ENCODE measurements at places on chromosomes 16 and 17.

GRCh38 chr16:73213732-73214455 lies 166.0 kb upstream of the ZFHX3 start:
- DNase-seq = no peak

DNA sequence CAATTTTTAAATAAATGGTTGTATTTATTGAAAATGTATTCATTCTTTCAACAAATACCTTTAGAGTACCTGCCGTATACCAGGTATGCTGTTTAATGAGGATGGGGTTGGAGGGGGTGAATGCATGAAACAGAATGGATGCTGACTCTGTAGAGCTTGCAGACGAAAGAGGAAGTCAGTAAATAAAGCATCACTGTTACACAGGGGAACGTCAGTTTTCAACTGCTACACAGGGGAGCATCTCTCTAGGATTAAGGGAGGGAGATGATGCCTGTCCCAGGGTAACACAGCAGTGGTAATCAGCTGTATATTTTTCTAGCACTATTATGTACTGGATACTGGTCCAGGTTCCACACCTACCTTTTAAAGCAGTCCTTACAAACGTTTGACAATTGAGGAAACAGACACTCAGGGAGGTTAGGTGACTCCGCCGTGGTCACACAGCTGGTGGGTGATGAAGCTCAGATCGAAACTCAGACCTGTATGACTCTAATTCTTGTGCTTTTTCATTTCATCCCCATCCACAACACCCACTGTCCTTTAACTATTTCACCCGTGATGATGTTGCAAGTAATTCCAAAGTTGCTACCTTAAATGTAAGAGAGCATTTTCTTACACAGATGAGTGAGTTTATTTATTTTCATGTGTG lies 452.1 kb upstream of the HSBP1 start:
- no peak for DNase-seq

GRCh38 chr17:8256291-8256690 lies 7.2 kb downstream of the PFAS start:
- DNase-seq = no peak

DNA sequence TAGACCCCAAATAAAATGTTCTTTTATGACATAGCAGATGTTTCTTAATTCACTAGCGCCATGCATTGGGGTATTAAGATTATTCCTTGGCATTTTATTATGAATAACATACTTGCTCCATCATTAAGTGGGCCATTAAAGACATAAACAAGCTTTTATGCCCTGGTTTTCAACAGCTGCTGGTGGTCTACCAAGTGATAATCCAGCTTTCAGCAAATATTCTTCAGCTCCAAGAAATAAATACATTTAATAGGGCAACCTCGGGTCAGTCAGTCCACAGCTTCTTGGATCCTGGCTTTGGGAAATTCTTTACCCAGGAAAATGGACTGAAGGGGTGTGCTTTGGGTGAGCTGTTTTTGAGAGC lies 217.3 kb upstream of the IRX3 start:
- no peak for DNase-seq

GRCh38 chr16:88303890-88304819 lies 78.6 kb upstream of the ZNF469 start:
- peak; percentile 66 for DNase-seq

- no peak for DNase-seq
These were observed 479.1 kb downstream of the SOX9 start for GRCh38 chr17:72599891-72600290.

- no peak for DNase-seq
These were observed 957 bp downstream of the OXLD1 start for GRCh38 chr17:81665205-81666091.

DNA sequence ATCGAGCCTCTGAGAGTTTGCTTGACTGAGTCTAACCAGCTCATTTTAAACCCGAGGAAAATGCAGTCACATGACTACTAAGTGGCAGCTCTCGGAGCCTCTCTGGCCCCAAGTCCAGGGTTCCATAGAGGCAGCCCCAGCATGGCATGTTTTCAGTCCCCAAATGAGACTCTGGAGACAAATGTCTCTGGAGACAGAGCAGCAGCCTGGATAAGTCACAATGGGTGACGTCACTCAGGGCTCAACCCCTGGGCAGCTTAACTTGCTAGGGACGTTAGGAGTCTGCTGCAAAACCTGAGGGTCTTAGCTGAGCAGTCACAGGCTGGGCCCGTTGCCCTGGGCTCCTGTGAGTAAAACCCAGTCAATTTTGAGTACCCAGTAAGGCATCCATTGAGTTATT lies 6.9 kb upstream of the STH start:
- DNase-seq = no peak

- no peak for DNase-seq
These were observed 3.4 kb downstream of the SPOP start for GRCh38 chr17:49674507-49674906.

DNA sequence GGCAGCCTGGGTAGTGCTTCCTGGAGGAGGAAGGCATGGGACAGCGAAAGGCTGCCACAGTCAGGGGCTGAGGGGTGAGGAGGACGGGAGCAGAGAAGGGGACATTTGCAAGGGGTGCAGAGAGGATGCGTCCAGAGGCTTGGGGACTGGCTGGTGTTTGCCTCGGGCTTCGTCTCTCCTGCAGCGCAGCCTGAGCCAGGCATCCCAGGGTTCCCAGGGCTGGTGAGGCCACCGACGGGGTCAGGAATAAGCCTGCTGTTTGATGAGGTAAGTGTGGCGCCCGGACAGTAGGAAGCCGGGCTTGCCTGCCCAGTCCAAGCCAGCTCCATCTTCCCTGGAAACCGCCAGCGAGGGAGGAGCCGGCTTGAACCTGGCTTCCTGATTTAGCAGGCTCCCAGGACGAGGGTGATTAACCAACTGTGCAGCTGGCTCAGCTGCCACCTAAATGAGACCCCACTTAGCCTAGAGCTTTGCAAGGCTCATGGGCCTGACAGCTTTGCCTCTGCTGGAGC lies 47.8 kb downstream of the PITPNM3 start:
- DNase-seq = no peak

- DNase-seq = peak; percentile 42
These were observed 15.7 kb upstream of the WFIKKN1 start for GRCh38 chr16:615122-615521.

GRCh38 chr17:81108220-81108619 lies 57.1 kb upstream of the PVALEF start:
- DNase-seq = no peak

- peak; percentile 42 for DNase-seq
These were observed 562.7 kb upstream of the WSB1 start for GRCh38 chr17:26731005-26731921.

- DNase-seq = no peak
These were observed 72.7 kb downstream of the NT5M start for GRCh38 chr17:17375841-17376240.

- DNase-seq = peak; percentile 61
These were observed 89.1 kb upstream of the NOL11 start for GRCh38 chr17:67628580-67629013.

DNA sequence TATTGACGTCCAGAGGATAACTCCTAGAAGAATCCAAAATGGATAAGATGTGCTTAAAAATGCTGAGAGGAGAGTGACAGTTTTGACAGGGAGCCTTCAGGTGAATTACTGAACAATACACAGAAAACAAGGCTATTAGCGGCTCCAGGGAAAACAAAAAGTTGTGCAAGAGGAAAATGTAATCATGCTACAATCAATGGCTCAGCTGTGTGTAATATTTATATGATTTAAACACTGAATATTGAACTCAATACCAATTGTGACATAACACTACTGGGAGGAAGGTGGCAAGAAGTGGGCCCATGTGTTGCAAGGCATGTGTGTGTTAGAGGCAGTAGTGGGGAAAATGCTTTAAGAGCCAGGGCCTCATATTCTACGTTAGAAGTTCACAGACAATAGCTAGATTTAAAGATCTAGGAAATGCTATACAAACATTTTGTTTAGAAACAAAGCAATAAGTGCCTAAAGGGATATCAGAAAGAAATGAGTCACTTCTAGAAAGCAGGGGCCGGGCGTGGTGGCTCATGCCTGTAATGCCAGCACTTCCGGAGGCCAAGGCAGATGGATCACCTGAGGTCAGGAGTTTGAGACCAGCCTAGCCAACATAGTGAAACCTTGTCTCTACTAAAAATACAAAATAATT lies 253.2 kb upstream of the IRX5 start:
- DNase-seq = no peak

Measured in right cardiac atrium (tissue), 5 donors.